Keratinocyte (primary cell): ENCODE measurements at places on chromosomes 7 and 10.

DNA sequence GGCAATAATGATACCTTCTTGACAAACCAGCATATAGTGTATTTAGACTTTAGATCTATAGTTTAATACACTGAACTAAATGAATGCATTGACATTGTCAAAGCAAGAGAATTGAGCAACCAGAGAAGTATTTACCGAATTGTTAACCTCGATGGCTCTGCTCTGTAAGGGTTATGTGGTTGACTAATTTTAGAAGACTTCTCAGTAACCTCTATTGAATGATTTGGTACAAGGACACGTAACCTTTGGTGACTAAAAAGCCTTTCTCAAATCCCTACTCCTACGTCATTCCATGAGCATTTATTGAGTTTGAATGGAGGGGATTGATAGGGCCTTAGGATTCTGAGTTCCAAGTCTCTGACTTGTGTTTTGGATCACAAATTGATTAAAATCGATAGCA, 67.6 kb downstream of the MDFIC start:
- peaks cover 23% of the 10 kb centered on the region for H3K4me1 ChIP-seq
- no peak overlapping the region for H3K27ac ChIP-seq
- no peaks in the 10 kb centered on the region for H3K27me3 ChIP-seq

GRCh38 chr10:69736886-69737641, 64.6 kb upstream of the COL13A1 start:
- DNase-seq = no peak
- H3K4me1 ChIP-seq = peaks cover 17% of the 10 kb centered on the region
- no peak overlapping the region for H3K4me3 ChIP-seq
- no peak overlapping the region for H3K27ac ChIP-seq
- H3K27me3 ChIP-seq = no peaks in the 10 kb centered on the region
- H3K36me3 ChIP-seq = no peaks in the 10 kb centered on the region

DNA sequence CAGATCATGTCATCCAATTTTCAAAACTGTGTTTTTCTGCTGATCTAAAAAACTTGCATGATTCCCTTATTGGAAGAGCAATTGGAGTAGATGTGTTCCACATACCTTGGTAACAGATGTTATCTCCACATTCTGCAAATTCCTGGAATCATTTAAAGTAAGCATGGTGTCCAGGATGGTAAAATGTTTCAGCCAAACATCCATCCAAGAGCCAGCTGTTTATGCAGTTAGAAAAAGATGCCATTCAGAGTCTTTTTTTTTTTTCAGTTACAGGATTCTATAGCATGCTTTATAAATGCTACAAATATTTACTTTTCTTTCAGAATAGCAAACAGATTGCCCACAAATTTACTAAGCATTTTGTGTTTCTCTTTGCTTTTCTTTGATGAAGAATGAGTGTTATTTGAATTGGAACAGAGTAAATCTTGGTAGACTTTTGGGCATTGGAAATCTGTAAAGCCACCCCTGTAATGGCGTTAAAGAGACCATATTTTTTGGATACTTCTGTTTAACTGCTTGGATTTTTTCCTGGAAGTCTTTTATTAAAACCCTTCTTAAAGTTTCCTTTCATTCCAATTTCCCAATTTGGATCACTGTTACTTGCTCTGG, 149.8 kb downstream of the GNAT3 start:
- no peak overlapping the region for H3K27ac ChIP-seq
- H3K36me3 ChIP-seq = no peaks in the 10 kb centered on the region
- H3K4me1 ChIP-seq = no peaks in the 10 kb centered on the region
- H3K27me3 ChIP-seq = no peaks in the 10 kb centered on the region
- no peak overlapping the region for H3K4me3 ChIP-seq

DNA sequence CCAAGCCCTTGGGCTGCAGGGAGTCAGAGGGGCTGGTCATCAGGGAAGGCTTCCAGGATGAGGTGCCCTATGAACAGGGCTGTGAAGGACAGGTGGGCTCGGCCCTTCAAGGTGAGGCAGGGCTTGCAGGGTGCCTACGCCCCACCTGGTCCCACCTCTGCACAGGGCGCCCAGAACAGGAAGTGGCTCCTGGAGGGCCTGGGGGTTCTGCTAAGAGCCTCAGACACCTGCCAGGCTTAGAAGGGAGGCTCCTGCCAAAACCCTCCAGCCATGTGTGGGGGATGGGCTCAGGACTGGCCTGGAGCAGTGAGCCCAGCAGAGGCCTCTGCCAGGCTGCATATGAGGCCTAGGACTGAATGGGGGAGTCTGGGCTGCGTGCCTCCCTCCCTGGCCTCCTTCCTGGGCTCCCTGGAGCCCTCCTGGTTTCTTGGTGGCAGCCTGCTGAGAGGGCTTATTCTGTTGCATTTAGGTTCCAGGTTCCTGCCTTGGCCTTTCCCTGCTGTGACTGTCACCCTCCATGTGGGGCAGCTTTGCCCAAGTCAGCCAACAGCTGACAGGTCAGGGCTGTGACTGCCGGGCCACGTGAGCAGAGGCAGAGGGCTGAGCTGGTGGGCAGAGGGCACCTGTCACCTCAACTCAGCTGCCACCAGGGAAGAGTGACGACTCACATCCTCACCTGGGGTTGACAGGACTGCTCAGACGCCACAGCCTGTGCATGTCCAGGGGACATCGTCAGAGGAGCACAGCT, 45.2 kb upstream of the MSMB start:
- no peak overlapping the region for H3K27ac ChIP-seq
- no peaks in the 10 kb centered on the region for H3K27me3 ChIP-seq
- DNase-seq = no peak
- H3K4me1 ChIP-seq = no peaks in the 10 kb centered on the region

GRCh38 chr7:73812996-73813395, 17.8 kb upstream of the CLDN4 start:
- no peak overlapping the region for H3K4me3 ChIP-seq
- DNase-seq = no peak
- no peaks in the 10 kb centered on the region for H3K27me3 ChIP-seq
- no peaks in the 10 kb centered on the region for H3K36me3 ChIP-seq

- no peak overlapping the region for H3K27ac ChIP-seq
- no peak overlapping the region for H3K4me3 ChIP-seq
- DNase-seq = no peak
- no peaks in the 10 kb centered on the region for H3K27me3 ChIP-seq
- no peaks in the 10 kb centered on the region for H3K4me1 ChIP-seq
- no peaks in the 10 kb centered on the region for H3K36me3 ChIP-seq
Observed at GRCh38 chr7:53383131-53383530, 347.7 kb downstream of the POM121L12 start.

DNA sequence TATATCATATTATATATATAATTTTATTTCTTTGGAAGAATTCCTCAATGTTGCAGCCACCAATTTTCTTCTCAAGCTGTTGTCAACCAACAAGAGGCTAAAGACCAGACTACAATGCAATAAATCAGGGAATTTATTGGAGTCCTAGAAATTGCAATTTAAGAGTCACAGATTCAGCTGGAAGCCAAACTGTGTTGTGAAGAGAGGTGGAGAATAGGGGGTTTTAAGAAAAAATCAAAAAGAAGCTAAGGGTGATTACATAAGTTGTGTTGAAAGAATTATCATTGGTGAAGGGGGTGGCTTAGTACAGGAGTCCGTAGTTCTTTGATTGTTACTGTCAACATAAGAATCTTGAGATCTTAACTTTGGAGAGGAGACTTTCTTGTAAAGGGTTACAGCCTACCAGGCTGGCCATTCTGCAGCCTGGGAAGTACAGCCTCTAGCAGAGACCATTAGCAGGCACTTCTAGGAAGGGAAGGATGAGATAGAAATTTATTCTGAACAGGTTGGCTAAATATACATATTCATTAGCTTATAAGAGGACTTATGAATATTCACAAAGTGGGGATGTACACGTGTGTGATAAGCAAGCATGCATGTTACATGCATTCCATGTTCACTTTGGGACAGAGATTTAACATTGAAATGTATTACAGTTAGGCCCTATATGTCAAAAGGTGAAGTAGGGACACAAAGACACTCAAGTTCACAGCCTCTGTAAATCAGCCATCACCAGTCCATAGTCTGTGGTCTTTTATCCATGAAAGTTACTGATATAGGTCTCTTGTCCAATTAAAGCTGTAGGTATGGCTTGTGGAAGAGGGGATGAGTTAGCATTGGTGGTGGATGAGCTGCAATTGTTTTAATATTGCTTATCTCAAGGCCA, 8.3 kb upstream of the TMEM168 start:
- no peaks in the 10 kb centered on the region for H3K27me3 ChIP-seq
- no peak overlapping the region for H3K4me3 ChIP-seq
- peaks cover 2% of the 10 kb centered on the region for H3K4me1 ChIP-seq
- H3K27ac ChIP-seq = no peak overlapping the region

GRCh38 chr7:53358269-53358668, 322.8 kb downstream of the POM121L12 start:
- no peak for DNase-seq
- no peaks in the 10 kb centered on the region for H3K36me3 ChIP-seq
- no peaks in the 10 kb centered on the region for H3K4me1 ChIP-seq
- no peaks in the 10 kb centered on the region for H3K27me3 ChIP-seq

- peak overlapping the region; percentile 95 for H3K27ac ChIP-seq
- DNase-seq = no peak
- H3K27me3 ChIP-seq = no peaks in the 10 kb centered on the region
- peaks cover 22% of the 10 kb centered on the region for H3K36me3 ChIP-seq
- peak overlapping the region; percentile 89 for H3K4me3 ChIP-seq
- peaks cover 30% of the 10 kb centered on the region for H3K4me1 ChIP-seq
Observed at GRCh38 chr7:100867776-100868485, 744 bp downstream of the TRIP6 start.

DNA sequence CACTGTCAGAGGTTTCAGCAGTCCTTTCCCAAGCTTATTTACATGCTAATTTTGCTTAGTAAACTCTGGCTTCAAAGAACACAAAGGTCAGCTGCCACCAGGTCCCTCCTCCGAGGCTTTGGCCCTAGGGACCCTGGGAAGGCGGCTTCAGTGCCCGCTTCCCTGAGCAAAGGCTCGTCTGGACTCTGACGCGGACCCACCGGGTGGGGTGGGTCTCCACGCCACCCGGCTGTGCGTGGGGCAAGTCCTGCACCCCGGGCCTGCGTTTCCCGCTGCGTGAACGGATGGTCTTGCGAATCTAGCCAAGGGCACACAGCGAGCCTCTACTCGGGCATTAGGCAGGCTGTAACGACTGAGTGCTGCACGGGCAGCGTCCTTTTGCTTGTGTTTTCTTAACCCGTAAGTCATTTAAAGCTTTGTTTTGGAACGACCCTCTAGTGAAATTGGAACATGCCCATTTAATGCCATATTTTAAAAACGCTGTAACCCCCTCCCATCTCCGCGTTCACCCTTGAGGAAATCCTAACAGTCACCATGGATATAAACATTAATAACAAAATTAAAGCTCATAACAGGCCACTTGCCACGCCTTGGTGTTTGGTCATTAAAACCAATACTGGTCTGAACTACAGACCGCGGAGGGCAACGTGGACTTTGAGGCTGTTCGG, 828 bp downstream of the BNIP3 start:
- H3K36me3 ChIP-seq = peaks cover 6% of the 10 kb centered on the region
- H3K4me3 ChIP-seq = peak overlapping the region; percentile 95
- DNase-seq = no peak
- peaks cover 5% of the 10 kb centered on the region for H3K4me1 ChIP-seq
- peak overlapping the region; percentile 47 for H3K27ac ChIP-seq
- H3K27me3 ChIP-seq = peaks cover 3% of the 10 kb centered on the region

GRCh38 chr10:79382491-79382941, 35.2 kb downstream of the PPIF start:
- H3K4me1 ChIP-seq = no peaks in the 10 kb centered on the region
- no peak for DNase-seq
- no peak overlapping the region for H3K27ac ChIP-seq
- no peak overlapping the region for H3K4me3 ChIP-seq
- no peaks in the 10 kb centered on the region for H3K36me3 ChIP-seq

- DNase-seq = no peak
- H3K27ac ChIP-seq = no peak overlapping the region
- peaks cover 13% of the 10 kb centered on the region for H3K36me3 ChIP-seq
Observed at GRCh38 chr10:132408823-132409666, 12.0 kb downstream of the PWWP2B start.

GRCh38 chr7:141788296-141788695, 1.7 kb upstream of the TAS2R5 start:
- H3K36me3 ChIP-seq = peaks cover 12% of the 10 kb centered on the region
- H3K4me1 ChIP-seq = no peaks in the 10 kb centered on the region
- H3K27ac ChIP-seq = no peak overlapping the region

DNA sequence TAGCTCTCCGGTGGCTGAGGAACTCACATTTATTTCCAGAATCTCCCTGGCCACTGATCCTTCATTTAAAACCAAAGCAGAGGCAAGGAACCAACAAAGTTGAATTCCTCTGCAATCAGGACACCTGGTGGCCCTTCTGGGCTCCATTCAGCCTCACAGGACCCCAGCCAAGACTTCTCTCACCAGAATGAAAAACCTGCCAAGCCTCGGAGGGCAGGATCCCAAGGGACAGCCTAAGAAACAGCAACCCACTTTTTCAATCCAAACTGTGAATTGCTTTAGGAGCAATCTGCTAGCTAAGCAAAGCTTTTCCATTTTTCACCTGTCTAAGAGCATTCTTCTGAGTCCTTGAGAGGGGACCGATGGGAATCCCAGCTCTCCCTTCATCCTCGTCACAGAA, 34.6 kb downstream of the OAT start:
- H3K27me3 ChIP-seq = peaks cover 3% of the 10 kb centered on the region
- H3K36me3 ChIP-seq = no peaks in the 10 kb centered on the region
- no peak overlapping the region for H3K27ac ChIP-seq
- no peak for DNase-seq
- no peak overlapping the region for H3K4me3 ChIP-seq
- H3K4me1 ChIP-seq = peaks cover 10% of the 10 kb centered on the region

GRCh38 chr7:95619921-95620320, 23.6 kb upstream of the PDK4 start:
- no peaks in the 10 kb centered on the region for H3K4me1 ChIP-seq
- H3K36me3 ChIP-seq = no peaks in the 10 kb centered on the region
- DNase-seq = no peak
- no peak overlapping the region for H3K27ac ChIP-seq
- no peaks in the 10 kb centered on the region for H3K27me3 ChIP-seq

- H3K4me3 ChIP-seq = no peak overlapping the region
- peaks cover 25% of the 10 kb centered on the region for H3K4me1 ChIP-seq
- H3K36me3 ChIP-seq = peaks cover 2% of the 10 kb centered on the region
- DNase-seq = no peak
Observed at GRCh38 chr10:33258967-33259366, 75.5 kb downstream of the NRP1 start.

GRCh38 chr10:45197816-45198485, 117.5 kb downstream of the OR13A1 start:
- H3K27me3 ChIP-seq = peaks cover 15% of the 10 kb centered on the region
- H3K36me3 ChIP-seq = no peaks in the 10 kb centered on the region
- H3K4me3 ChIP-seq = no peak overlapping the region
- no peak overlapping the region for H3K27ac ChIP-seq
- DNase-seq = no peak
